ENCODE measurements at places on chromosomes 7 and 10. TPM values are rescaled to one million over a fixed set of nuclear protein-coding genes. Genes with fewer than 3 reads are reported as not detected.

DNA sequence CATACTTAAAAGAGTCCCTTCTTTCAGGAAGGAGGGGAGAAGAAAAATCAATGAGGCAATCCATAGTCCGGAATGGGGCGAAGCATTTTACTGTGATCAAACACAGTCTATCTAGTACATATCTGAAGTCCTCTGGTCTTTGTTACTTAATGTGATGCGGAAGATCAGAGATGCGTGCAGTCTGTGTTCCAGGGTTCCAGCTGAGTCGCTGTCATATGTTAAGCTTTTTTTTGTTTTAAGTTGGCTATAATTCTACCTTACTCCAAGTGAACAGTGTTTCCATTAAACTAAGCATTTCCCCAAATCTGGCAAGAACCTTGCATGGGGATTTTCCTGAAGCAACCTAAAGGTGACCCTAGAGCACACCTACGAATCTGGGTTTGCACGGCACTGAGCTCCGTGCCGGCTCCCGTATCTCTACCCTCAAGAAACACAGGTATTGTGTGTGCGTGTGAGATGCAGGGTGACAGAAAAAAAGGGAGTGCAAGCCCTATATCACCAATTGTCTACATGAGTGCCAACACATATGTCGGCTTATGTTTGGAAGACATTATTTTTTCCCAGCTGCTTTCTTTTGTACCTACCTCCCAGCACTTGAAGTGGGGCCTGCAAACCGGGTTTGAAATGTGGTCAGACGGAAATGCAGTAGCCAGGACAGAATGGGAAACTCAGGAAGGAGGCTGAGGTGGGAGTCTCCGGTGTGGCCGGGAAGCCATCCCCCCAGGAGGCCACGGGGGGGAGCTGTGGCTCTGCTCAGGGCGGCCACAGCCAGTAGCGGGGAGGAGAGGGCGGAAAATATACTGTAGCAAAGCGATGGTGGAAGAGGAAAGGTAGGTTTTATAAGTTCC, 435.8 kb upstream of the MGMT start:
- DNase-seq: no peak

GNAI1 gene
- 32.9 TPM for total RNA-seq

DNA sequence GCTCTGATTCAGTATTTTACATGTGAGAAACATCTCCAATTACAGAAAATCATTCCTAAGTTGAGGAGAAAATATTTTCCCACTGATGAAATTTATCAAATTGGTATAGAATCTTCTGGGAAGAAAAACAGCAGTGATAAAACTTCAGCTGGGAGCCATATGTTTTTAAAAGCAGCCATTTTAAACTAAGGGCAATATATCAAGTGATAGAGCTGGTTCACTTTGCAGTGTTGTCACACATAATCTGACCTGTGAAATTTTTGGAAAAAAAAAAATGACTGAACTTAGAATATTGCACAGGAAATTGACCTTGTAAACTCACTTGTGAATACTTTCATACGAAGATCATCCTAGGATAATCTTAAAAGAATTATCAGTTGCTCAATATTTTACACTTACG, 10.5 kb upstream of the EZH2 start:
- no peak for DNase-seq

- no peak for DNase-seq
Measured at GRCh38 chr10:79155301-79156081, 86.7 kb downstream of the ZMIZ1 start.

- DNase-seq: no peak
Measured at GRCh38 chr7:408751-409311, 110.8 kb downstream of the PDGFA start.

GRCh38 chr10:101096378-101096777, 34.6 kb downstream of the KAZALD1 start:
- DNase-seq: no peak

DNA sequence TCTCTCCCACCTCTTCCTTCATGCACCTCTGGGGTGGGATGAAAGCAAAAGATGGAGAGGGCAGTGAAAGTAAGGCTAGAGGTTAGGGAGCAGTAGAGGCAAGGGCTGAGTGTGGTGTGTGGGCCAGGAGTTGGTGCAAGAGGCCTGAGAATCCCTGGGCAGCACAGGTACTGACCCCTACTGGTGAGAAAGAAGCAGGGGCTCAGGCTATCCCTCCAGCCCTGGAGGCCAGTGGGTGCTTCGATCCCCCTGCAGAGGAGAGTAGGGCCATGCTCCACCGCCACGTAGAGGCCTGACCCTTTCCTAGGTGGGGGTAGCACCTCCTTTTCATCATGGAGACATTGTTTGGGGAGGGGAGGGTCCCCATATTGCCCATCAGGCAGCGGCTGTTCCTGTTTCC, 9.8 kb downstream of the CDHR1 start:
- no peak for DNase-seq

DNA sequence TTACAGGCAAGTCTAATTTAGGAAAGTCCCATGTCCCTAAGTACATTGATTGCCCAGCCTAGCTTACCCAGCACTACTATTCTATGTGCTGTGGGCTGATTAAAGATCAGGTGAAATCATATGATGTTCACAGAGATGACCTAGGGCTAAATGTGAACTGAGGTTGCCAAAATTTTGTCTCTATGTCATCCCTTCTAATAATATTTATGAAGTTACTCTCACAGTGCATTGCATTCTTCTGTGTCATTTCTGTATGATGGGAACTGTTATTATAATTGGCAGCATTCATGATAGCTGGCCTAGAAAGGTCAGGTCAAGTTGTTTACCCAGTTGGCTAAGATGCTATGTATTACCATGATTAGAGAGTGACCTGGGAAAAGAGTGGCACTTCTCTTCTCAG, 2.8 kb upstream of the PDK4 start:
- no peak for DNase-seq

DNA sequence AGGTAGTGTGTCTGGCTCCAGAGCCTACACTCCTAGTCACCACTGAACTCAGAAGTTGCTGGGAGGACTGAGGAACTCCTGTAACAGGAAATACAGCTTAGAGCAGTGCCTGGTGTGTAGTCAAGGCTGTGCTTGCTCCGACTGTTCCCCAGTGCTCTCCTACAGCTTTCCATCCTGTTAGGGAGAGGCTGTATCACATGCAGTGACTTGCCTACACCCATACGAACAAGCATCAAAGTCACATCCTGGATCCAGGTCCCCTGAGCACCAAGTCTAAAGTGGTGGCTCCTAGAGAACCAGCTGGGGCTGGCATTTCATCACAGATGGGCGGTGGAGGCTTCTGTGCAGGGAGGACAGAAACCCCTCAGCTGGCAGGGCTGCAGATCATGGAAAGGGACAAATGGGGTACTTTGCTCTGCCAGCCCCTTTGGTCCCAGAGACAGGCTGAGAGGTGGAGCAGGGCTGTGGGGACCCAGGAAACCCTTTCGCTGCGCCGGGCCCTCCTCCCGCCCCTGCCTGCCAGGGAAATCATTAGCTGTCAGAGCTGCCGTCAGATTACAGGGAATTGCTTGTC, 7.7 kb downstream of the ASB10 start:
- no peak for DNase-seq

DNA sequence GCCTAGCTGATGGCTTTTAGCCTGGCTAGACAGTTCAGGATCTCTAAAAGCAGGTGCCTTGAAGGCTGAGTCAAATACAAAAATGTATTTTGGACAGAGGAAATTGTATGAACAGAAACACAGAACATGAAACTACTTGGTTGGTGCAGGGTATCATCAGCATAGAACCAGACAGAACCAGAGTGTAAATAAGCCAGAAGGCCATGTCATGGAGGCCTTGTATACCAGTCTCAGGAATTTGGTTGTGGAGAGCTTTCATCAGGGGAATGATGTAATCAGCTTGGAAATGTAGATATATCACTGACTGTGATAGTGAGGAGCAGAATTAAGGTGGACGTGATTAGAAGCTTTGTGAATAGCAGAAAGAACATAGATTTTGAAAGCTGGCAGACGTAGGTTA, 82.9 kb downstream of the CFTR start:
- DNase-seq: no peak

GHRHR gene
- total RNA-seq: not detected

GRCh38 chr7:77827999-77828398, 29.4 kb downstream of the PHTF2 start:
- no peak for DNase-seq

DNA sequence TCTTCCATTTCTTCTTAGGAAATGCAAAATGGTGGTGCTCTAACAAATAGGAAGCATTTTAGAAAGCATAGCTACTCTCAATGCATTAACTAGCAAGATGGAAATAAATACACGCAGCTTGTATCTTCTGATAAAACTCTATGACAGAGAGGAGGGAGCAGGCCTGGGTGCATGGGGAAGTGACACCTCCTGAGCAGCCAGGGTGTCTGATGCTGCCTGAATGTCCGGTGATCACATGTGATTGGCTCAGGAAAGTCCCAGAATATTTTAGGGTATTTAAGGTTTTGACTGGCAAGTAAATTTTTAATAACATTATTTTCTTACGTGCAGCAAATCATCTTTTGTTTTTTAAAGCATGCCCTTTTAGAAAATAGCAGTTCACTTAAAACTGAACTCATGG, 261.0 kb upstream of the KLF6 start:
- no peak for DNase-seq

- DNase-seq: peak; percentile 84
Measured at GRCh38 chr10:113131613-113132261, 181.7 kb downstream of the TCF7L2 start.

DNA sequence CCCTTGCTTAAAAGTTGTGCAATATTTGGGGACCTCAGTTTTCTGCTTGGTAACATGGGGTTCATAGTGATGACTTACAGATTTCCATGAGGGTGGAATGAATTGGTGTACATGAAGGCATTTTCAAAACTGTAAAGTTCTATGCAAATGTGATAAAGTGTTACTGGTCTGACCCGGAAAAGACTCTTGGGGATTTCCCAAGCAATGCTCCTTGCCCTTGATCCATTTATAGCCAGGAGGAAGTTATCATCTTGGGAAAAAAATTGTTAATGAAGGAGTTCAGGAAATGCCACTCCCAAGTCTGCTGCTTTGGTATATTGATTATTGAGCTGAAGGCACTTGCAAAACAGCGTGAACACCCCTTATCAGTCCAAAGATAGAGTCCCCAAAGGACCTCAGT, 96.3 kb upstream of the ZPBP start:
- DNase-seq: no peak

- no peak for DNase-seq
Measured at GRCh38 chr10:76178532-76179292, 747.3 kb downstream of the LRMDA start.
